ENCODE measurements at places on chromosomes 7 and 10. TPM values are rescaled to one million over a fixed set of nuclear protein-coding genes. Genes with fewer than 3 reads are reported as not detected.

The PRKAR1B gene
- total RNA-seq: 16.5 TPM

- DNase-seq: no peak
Observed at GRCh38 chr10:14674376-14675050, 100.2 kb downstream of the FAM107B start.

The GDF10 gene
- 0.11 TPM for total RNA-seq

- DNase-seq: no peak
Observed at GRCh38 chr7:27532314-27532713, 130.4 kb downstream of the HIBADH start.

GRCh38 chr10:43057231-43057711 lies 19.6 kb upstream of the RET start:
- no peak for DNase-seq

The CCL26 gene
- not detected for total RNA-seq

DNA sequence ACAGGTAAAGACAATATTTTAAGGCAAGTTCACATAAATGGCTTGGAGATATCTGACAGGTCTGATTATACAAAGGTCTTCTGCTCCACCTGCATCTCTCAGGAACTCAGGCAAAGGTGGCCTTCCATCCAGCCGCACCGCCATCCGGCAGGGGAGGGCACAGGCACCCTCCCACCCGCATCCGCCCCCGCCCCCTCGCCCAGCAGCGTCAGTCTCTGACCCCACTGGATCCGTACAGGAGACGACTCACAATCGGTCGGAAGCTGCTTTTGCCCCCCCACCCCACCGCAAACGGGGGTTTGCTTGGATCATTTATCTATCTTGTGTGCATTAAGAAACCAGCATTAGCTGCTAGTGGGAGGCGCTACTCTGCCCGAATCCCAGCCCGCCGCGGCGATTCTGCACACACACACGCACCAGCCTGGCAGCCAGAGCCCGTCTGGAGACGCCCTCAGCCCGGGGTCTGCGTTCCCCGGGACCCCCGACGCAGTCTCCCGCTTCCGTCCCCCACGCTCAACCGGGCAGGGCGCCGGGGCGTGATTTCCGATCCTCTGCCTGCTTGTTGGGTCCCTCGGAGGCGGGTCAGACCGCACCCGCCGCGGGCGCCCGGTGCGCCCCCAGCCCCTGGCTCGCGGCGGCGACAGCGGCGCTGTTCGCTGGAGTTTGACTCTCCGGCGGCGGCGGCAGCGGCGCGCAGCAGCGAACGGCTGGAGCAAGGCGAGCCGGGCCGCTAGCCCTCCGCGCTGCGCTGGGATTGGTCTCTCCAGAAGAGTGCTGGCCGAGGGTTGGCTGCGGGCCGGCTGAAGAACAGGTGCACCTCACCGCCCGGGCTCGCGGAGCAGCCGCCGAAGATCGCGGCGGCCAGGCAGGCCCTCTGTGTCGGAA lies 820 bp upstream of the NRG3 start:
- peak; percentile 61 for DNase-seq

DNA sequence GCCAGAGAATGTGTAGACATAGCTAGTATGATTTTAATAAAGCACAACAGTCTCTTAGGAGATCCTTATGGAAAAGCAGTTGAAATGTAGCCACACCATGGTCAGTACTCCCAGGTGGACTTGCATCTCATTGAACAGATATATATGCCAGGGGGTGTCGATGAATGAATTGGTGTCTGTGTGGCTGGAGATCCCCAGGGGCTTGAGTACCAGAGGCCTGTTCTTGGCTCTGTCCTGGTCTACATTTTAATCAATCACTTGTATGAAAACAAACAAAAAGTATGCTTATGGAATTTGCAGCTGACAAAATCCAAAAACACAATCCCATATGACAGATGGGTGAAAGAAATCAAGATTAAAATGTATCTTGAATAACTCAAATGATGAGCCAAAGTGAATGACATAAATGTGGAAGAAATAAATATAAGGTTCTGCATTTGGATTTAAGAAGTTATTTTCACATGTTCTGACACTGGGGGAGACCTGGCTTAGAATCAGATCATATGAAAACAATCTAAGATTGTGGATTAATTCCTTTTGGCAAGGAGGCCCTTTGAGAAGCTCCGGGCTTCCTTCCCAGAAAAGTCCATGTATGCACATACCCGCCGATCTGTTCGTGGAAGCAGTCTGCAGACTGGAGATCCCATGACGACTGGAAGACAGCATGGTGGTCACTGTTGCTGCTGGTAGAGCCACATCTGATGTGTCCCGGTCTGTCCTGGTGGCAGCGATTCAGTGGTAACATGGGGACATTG lies 15.6 kb downstream of the CLEC2L start:
- no peak for DNase-seq

- no peak for DNase-seq
Observed at GRCh38 chr7:4040109-4040928, 641.8 kb upstream of the FOXK1 start.

The CYP2C19 gene
- total RNA-seq: 0.11 TPM

DNA sequence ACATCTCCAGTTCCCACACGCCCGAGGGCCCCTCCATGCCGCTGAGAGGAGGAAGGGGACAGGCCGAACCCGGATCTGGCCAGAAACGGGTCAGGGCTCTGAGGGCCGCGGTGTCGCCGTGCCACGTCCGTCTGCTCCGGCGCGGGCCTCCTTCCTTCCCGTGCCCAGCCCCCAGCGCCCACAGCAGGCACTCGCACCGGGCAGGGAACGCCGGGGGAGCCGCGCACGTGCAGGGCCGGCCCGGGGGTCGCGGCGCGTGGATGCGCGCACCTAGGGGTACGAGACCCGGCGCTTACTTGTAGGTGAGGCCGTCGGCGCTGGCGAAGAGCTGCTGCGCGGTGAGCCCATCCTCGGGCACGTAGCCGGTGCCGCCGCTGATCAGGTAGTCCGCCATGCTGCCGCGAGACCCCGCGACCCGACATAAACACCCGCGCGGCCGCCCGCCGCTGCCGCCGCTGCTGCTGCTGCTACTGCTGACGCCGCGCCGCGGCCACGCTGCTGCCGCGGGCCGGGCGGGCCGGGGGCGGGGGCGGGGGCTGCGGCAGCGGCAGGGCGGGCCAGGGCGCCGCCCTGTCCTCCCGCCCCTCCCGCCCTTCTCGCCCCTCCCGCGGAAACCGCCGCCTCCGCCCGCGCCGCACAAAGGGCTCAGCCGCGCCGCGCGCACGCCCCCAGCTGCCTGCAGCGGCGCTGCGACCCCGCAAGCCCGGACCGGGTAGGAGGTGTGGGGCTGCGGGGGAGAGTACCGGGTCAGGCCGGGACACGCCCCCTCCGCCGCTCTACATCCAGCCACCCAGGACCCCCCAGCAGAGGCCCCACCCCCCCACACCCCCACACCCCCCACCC lies 4.1 kb downstream of the IMPDH1 start:
- DNase-seq: peak; percentile 73

DNA sequence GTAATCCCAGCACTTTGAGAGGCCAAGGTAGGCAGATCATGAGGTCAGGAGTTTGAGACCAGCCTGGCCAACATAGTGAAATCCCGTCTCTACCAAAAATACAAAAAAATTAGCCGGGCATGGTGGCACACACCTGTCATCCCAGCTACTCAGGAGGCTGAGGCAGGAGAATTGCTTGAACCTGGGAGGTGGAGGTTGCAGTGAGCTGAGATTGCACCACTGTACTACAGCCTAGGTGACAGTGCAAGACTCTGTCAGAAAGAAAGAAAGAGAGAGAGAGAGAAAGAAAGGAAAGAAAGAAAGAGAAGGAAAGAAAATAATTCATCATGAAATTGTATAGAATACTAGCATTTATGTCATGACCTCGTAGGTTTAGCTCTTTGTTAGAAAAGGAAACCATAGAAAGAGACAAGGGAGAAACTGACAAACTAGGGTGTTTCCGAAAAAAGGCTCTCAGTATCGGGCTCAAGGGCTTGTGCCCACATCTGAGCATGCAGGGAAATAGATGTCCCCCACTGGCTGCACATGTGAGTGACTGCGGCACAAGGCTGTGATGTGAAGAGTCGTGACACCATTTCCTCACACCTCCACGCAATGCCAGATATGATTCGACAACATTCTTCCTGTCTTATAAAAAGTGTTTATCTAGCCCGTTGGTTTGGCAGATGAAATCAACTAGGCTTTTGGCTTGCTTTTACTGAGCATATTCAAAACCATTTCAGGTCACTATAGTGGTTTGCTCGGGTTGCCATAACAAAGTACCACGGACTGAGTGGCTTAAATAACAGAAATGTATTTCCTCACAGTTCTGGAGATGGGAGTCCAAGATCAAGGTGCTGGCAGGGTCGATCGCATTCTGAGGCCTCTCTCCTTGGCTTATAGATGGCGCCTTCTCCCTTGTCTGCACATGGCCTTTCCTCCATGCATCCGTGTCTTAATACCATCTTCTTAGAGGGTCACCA lies 2.0 kb downstream of the SRGN start:
- DNase-seq: peak; percentile 53

DNA sequence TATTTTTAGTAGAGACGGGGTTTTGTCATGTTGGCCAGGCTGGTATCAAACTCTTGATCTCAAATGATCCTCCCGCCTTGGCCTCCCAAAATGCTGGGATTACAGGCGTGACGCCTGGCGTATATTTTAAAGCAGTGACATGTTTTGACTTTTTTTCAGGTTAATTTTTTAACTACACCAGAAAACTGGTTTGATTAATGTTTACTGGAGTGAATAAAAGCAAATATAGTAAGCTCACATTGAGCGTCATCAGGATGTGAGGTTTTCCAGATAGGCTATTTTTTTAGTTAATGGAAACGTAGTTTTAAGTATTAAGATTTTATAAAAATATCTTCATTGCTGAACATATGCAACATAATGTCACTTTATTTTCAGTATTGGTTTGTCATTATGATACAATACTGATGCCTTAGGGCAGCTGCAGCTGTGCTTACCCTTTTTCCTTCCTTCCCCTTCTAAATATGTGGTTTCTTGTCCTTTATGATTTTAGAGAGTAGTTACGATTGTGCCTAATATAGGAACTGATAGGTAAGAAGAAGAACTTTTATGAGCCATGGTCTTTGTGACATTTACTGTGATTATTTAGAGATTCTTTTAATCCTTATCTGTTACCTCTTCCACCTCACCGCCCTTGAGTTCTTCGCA lies 37.3 kb downstream of the TMEM60 start:
- no peak for DNase-seq

The MKX gene
- not detected for total RNA-seq

DNA sequence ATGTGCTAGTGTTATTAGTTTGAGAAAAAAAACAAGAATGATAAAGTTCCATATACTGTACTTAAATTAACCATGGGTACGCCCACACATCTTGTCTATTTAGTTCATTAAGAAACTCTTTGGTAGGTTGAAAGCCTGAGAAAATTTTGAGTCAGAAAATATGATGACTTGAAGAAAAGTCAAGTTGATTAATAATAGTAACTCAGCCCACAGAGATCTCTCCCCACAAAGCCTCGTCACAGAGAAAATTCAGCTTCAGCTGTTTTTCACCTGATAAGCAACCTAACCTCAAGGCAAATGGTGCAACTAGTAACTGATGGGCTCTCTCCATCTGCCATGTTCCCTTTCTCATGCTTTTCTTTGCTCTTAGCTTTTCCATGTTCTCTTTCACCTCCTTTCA lies 1021.6 kb downstream of the GATA3 start:
- no peak for DNase-seq

The GJD4 gene
- not detected for total RNA-seq

DNA sequence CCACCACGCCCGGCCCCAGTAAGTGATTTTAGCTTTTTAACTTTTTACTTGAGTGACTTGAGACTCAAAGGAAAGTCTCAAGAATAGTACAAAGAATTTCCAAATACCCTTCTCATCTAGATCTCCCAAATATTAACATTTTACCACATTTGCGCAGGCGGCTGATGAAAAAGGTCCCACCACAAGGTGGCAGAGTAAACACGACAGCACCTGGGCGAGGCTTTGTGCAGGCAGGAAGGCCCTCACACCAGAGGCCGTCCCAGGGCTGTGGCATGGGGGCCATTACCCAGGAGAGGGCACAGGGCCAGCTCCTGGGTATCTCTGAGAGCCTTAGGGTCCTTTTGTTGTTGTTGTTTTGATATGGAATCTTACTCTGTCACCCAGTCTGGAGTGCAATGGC lies 50.0 kb upstream of the WIPI2 start:
- DNase-seq: no peak

The SEMA3E gene
- 0.27 TPM for total RNA-seq

GRCh38 chr10:60629332-60629731 lies 148.9 kb upstream of the CDK1 start:
- DNase-seq: no peak

GRCh38 chr10:119969609-119970008 lies 77.1 kb downstream of the SEC23IP start:
- no peak for DNase-seq

DNA sequence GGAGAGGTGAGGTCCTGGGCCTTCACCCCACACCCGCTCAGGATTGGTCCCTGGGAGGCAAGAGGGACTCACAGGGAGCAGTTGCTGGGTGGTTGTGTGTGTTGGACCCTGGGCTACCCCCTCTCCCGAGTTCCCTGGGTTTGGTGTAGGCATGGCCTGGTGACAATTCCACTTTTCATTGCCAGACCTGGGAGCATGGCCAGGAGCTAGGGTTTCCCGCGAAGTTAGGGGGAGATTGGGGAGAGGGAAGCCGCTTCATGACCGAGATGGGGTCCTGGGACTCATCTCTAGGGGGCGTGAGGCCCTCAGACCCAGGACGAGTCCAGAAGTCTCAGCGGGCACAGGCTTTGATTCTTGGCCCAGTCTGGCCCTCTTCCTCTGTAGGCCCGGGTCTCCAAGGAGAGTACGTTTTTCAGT lies 606 bp downstream of the PALD1 start:
- DNase-seq: no peak

The ANKRD61 gene
- not detected for total RNA-seq

The SAP25 gene
- 0.54 TPM for total RNA-seq

The OR6V1 gene
- total RNA-seq: not detected

DNA sequence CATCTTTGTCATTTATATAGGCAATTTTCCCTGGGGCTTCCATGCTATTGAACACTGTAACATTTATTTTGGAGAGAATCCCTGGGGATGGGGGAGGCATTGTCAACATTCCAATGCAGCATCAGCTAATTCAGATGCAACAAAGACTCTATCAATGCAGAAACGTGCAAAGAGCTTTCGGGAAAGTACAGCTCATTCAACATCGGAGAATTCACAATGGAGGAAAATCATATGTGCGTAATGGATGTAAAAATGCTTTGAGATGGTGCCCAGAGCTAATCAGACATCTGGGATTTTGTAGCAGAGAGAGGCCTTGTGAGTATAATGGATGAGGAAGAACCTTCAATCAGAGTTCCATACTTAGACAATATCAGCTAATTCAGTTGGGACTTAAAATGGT lies 28.3 kb upstream of the FIS1 start:
- no peak for DNase-seq

The UNC5B gene
- 12.2 TPM for total RNA-seq

GRCh38 chr10:91550021-91550420 lies 82.8 kb downstream of the PPP1R3C start:
- DNase-seq: no peak

GRCh38 chr7:38842746-38843145 lies 66.2 kb downstream of the VPS41 start:
- DNase-seq: no peak

The TSPAN12 gene
- 56.9 TPM for total RNA-seq

DNA sequence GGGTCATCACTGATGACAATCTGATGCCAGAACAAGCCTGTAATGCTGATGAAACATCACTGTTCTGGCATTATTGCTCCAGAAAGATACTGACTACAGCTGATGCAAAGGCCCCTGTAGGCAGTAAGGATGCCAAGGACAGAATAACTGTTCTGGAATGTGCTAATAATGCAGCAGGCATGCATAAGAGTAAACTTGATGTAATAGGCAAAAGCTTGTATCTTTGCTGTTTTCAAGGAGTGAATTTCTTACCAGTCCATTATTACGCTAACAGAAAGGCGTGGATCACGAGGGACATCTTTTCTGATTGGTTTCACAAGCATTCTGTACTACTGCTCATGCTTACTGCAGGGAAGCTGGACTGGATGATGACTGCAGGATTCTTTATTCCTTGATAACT lies 18.7 kb downstream of the LCOR start:
- no peak for DNase-seq

The FZD1 gene
- total RNA-seq: 8.6 TPM
